Renal cortex interstitium (tissue), 15 donors: ENCODE measurements at places on chromosomes 7 and 10.

- DNase-seq: no peak
Measured at GRCh38 chr7:50304129-50304910, at the start of gene IKZF1. TSS of gene IKZF1 (plus strand) at chr7:50304716. CDS start at chr7:50319062, 14,346 bp downstream.

- DNase-seq: no peak
Measured at GRCh38 chr7:99146979-99147378, 3.1 kb upstream of the SMURF1 start.

DNA sequence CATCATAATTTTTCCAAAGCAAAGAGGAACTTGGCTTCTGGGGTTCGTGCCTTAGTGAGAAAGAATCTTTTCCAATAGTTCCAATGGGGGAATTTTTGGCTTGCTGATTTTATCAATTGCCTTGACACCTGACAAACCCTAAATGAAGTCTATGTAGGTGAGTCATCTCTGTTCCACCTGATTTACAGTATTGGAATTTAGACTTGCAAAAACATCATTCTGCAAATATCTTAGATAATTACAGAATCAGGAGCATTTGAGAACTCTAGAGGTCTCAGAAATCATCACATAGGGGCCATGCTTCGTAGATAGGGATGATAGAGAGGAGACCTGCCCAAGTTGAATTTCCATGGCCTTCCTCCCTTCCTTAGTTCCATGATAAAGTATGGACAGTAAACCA lies 9.3 kb downstream of the SLC35G1 start:
- DNase-seq: no peak

- DNase-seq: no peak
Measured at GRCh38 chr10:93707623-93708022, 5.2 kb upstream of the FRA10AC1 start.

- DNase-seq: no peak
Measured at GRCh38 chr7:150363872-150364271, 4.8 kb upstream of the REPIN1 start.

DNA sequence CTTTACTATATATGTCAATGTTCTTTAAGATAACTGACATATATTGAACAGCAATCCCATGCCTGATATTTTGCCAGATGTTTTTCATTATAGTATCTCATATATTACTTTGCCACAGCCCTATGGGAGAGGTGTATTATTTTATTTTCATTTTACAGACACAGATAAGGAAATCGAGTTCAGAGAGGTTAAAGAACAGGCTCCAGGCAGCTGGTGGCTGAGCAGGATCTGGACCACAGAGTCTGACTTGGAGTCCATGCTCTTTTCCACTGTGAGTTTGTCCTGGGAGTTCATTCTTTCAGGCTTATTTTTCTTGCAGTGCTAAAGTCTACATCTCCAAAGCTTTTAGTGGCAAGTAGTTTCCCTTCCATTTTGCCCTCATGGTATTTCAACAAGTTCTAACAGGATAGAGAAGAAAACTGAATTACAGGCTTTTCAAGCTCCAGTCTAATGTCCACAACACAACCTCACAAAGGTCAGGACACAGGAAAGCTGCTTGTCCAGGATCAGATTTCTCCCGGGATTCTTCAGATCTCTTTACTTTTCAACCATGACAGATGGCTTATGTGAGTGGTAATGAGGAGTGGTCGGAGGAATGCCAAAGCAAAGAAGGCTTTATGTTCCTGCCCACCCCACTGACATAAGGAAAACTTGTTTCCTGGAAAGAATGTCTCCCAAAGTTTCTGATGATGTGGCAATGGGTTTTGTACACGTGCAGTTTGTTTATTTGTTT lies 13.1 kb upstream of the SLC35B4 start:
- no peak for DNase-seq

- no peak for DNase-seq
Measured at GRCh38 chr7:107463139-107464078, 6.4 kb upstream of the GPR22 start.

DNA sequence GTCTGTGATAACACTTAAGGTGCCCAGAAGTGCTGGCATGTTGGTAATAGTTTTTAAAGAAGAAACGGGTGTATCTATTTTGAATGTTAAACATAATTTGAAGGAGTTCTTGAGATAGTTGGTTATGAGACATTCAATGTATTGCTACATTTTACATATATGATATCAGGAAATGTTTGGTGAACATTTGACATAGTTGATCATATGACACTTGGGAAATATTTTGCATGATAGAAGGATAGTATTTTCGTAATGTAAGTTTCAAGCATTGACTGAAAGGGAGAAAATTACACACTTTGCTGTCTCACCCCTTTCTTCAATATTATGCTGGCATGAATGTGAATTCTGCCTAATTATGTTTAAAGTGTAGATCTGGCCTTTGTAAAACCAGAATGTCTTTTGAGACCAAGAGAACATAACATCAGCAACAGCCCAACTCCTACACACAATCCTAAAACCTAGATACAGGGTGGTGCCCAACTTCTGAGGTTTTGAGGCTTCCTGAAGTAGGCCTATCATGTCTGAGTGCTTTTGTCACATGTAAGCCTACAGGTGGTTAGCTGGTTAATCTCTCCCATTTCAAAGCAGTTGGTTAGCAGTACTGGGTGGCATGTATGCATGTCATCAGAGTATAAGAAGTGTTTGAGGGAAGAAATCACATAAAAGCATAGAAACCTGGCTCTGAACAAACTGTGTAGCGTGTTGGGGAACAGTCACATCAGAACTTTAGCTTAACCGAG lies 2.1 kb downstream of the ADD3 start:
- DNase-seq: no peak

DNA sequence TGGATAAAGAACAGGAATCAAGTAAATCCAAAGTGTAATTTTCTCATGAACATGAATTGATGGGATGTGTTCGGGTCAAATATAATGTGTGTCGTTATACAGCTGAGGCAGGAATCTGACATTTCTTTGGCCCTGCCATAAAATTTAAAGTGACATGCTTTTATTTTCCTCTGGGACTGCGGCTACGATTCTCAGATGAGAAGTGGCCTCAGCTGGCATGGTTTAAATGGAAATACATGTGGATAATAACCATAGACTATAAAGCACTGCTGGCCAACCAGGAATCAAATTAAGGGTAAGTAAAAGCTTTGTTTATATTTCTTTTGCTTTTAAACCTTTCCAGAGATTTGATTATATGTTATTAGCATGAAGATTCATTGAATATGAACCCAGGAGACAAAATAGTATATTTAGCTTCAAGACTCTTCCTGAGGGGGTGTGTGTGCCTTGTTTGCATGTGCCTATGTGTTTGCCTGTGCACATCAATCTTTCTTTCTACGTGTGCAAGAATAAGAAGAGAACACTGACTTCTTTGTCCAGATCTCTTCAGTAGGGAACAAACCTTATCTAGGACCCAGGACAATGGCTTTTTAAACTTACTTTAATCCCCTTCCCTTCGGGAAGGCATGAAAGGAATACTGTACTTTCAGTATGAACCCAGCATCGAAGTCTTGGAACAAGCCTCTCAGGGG lies 629.0 kb upstream of the PFKP start:
- no peak for DNase-seq

GRCh38 chr7:77993838-77994237 lies 195.3 kb downstream of the PHTF2 start:
- DNase-seq: no peak

- DNase-seq: no peak
Measured at GRCh38 chr10:34163075-34163905, 651.8 kb downstream of the PARD3 start.

DNA sequence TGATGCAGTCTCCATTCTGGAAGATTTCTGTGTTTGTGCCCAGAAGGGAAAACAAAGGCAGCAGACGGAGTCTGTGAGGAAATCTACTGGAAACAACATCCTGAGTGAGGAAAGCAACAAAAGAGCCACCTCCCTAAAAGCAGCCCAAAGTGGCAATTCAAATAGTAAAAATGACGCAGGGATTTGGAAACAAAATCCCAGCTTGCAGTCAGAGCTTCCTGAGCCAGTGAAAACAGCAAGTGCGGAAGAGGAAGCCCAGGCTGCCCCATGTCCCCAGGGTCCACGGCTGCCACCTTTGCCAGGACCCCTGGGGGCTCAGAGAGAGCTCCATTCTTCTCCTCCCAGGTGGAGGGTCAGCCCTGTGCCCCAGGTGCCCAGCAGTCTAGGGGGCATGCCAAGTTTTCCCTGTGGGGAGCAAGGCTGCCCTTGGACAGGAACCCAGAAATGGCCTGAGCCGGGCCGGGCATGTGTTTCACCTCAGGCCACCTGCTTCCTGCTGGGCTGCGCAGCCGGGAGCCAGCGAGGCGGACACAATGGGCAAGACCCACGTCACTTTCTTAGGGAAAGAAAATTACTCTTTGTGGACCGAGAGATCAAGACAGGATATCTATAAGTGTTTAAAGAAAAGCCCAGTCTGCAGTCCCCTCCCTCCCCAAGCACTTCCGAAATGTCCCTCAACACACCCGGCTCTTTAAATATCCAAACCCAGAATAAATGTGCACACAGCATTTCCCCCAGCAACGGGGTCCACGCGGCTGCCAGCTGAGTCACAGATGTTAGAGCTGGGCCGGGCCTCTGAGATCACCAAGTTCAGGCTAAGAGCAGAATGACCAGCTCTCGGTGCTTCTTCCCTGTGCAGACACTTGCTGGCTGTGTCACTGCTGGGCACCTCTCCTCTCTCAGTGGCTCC lies 231.1 kb downstream of the ARHGAP12 start:
- peak; percentile 43 for DNase-seq

- DNase-seq: no peak
Measured at GRCh38 chr10:20746856-20747255, 150.3 kb downstream of the NEBL start.

DNA sequence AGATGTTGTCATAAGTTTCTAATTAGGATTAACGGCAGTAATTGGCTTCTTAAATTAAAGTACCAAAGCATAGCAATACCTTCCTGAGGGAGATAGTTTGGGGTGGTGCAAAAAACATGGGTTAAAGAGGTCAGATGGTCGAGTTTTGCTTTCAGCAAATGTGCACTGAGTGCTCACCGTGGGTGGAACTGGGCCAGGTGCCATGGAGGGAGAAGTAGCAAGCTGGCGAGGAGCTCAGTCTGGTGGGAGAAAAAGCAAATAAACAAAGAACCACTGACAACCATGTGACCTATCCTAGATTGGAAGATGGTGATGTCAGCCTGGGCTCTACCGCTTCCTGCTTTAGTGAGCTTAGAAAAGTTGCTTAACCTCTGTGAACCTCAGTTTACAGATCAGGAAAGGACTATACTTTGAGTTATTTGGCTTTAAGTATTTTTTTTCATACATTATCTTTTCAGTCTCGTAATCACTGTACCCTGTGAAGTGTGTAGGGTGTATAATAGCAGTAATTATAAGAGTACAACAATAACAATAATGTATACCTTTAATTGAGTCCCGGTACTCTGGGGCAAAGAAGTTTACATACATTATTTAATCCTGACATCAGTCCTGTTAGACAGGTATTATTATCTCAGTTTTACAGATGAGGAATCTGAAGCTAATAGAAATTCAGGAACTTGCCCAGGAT lies 69.0 kb upstream of the PDCD4 start:
- DNase-seq: no peak

GRCh38 chr10:100522945-100523344 lies 3.3 kb upstream of the SEC31B start:
- DNase-seq: no peak

DNA sequence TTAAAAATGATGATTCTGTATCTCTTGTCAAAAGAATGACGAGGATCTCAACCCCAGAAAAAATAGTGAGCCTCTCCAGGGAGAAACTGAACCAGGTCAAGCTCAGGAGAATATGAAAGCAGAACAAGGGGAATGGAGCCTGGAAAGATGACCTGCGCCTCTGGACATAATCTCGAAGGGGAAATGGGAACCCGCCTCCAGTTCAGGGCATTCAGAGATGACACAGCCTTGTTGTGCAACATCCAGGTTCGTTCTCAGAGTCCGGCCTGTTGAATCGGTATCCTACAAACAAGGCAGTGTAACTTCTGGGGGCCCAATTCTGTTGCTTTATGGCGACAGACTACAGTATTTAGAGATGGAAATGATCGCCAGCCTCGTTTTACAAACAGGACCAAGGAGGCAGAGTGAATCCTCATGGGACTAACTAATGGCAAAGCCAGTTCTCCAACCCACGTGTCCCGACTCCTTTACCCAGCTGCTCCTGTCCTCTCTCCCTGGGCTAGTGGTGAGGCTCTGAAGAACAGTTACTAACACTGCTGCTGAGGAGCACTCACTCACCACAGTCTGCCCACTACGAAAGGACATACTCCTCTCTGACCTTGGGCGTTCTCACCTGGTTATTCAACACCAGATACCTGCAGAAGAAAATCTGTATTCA lies 67.6 kb downstream of the JAZF1 start:
- no peak for DNase-seq

- DNase-seq: no peak
Measured at GRCh38 chr7:129134356-129134987, 10.0 kb upstream of the TSPAN33 start.

DNA sequence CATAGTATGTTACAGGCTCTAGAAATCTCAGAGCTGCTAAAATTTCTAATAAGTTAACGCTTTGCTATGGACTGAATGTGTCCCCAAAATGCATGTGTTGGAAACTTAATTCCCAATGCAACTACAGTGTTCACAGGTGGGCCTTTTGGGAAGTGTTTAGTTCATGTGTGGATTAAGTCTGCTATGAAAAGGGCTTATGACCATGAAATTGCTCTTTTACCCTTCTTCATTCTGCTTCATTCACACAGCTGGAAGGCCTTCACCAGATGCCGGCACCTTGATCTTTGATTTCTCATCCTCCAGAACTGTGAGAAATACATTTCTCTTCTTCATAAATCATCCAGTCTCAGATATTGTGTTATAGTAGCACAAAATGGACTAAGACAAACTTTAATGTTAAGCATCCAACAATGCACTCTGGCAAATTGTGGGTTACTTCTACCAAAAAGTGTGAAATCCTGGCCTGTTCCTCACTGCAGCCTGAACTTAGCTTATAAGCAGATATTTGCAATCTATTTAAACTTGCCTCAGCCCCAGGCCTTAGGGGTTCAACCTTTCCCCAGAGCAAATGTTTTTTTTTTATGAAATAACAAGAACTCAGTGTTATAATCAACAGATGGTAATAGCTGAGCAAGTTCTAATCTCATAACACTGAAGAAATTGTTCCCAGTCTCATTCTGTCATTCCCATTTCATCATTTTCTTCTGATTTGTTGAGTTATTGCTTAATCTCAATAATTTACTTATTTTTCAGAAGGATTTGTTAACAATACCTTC lies 523.6 kb downstream of the KIF20B start:
- DNase-seq: no peak

GRCh38 chr7:69790977-69791724 lies 192.9 kb downstream of the AUTS2 start:
- DNase-seq: no peak

GRCh38 chr10:110597476-110597875 lies 30.0 kb downstream of the SMC3 start:
- no peak for DNase-seq

DNA sequence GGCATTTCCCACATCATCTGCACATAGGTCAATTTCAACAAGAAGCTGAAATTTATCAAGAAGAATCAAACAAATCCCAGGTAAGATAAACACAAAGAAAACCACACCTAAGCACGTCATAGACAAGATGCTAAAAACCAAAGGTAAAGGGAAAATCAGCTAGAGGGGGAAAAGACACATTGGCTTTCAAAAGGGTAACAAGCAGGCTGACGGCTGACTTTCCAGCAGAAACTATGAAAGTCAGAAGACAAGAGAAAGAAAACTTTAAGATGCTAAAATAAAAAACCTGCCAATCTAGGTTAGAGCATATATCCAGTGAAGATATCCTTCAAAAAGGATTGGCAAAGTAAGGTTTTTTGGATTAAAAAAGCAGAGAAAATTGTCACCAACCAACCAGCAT lies 59.9 kb upstream of the RHEB start:
- DNase-seq: no peak
